ENCODE measurements at places on chromosomes 4 and X. TPM values are rescaled to one million over a fixed set of nuclear protein-coding genes. Genes with fewer than 3 reads are reported as not detected.

Gene PCDH10
- total RNA-seq = 111 TPM

Gene PNMA3
- total RNA-seq = 7.4 TPM

Gene PAGE5
- not detected for total RNA-seq

Gene MGARP
- 1.7 TPM for total RNA-seq

Gene MAGEA8
- total RNA-seq = 0.20 TPM

Gene NDNF
- 2.4 TPM for total RNA-seq

Gene IRS4
- 10.2 TPM for total RNA-seq

Gene RHOXF2
- not detected for total RNA-seq

Gene IGSF1
- total RNA-seq = 4.7 TPM

Gene GABRE
- 13.3 TPM for total RNA-seq

Gene BMX
- total RNA-seq = not detected

Gene MAGED4B
- 162 TPM for total RNA-seq

Gene MRPS18C
- 64.2 TPM for total RNA-seq

Gene MTCP1
- 12.6 TPM for total RNA-seq

Gene SPATA4
- total RNA-seq = not detected

Gene CYTL1
- total RNA-seq = 0.84 TPM

Gene HCCS
- 20.1 TPM for total RNA-seq

Gene ALB
- total RNA-seq = 1.4 TPM

Gene SYTL4
- 0.27 TPM for total RNA-seq

Gene ARL9
- total RNA-seq = 0.23 TPM

Gene MFAP3L
- 26.7 TPM for total RNA-seq

Gene MAB21L2
- total RNA-seq = 0.09 TPM

Gene RASGEF1B
- 19.4 TPM for total RNA-seq

All from endodermal cell (in vitro differentiated cells).